ENCODE measurements at places on chromosomes 4 and X.

DNA sequence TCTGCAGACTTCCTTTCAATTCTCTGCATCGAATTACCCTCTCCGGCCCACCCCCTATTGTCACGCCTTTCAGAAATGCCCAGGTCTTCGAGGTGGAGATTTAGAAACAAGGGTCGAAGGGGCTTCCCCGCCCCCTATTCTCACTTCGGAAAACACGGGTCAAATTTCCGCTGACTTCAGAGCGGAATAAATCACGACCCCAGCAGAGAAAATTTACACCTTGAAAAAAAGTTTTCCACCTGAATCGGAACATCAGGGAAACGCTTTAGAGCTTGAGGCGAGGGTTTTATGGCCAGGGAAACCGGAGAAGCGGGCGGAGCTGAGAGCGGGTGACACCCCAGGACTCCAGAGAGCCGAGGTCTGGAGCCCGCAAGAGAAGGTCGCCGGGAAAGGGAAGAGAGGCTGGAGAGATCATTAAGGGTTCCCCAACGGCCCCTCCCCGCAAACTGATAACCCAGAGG, 1.6 kb downstream of the SHISA3 start:
- DNase-seq, result no peak

- no peak for DNase-seq
These were observed 94.9 kb upstream of the SHISA3 start for GRCh38 chr4:42302348-42302747.

DNA sequence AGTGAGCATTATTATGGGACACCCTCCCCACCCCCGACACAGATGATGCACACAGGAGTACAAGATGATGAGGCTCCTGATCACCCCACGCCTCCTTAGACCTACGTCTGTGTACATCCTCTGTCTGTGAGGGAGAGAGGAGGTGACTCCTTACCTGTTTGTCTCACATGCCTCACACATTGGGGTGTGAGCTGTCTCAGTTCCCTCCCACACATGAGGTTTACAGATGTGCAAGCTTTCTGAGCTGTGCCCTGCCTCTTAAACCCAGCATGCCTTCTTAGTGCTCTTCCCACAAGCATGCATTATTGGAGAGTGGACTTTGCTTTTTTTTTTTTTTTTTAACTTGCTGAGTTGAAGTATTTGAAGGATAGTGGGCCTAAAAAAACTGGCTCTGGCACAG, 76.7 kb downstream of the CLCN5 start:
- no peak for DNase-seq

GRCh38 chr4:89531932-89532640, 224.5 kb upstream of the GPRIN3 start:
- no peak for DNase-seq

DNA sequence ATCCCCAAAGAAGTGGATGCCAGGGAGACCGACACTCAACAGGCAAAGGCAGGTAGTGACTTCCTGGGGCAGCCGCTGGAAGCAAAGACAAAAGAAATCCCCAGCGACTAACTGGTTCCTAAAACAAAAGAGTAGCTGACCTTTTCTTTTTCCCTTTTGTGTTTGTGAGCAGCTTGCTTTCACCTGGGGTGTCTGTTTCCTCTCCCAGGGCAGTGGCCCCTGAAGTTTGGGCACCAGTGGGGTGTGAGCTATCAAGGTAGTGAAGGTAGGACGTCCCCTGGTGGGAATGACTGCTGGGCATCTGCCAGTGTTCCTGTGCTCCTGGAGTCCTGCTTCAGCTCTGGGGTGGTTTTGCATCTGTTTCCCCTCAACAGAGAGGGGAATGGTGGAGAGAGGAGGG, 41.6 kb upstream of the STIM2 start:
- DNase-seq, result no peak

- no peak for DNase-seq
These were observed 228.9 kb upstream of the ETNPPL start for GRCh38 chr4:108991551-108992328.

DNA sequence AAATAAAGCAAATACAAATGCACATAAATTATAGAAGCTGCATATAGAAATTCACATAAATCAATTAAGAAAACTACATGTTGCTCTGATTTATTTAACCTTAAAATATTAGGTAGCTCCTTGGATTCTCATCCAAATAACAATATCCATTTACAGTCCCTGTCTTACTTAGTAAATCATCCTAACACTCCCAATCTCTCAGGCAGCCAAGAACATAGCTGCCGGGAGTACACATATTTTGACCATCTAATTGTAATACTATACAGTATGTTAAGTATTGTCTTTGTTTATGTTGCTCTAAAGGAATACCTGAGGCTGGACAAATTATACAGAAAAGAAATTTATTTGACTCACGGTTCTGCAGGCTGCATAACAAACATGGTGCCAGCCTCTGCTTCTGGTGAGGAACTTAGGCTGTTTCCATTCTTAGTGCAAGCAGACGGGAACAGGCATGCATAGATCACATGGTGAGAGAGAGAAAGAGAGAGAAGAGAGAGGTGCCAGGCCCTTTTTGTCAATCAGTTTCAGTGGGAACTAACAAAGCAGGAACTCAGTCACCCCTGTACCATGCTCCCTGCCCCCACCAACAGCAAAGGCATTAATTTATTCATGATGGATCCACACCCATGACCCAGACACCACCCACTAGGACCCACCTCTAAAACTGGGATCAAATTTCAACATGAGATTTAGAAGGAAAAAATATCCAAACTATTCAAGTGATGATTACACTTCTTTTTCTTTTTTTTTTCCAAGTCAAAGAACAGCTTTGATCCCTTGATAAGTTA, 614.8 kb upstream of the TECRL start:
- DNase-seq, result no peak

- DNase-seq, result no peak
These were observed 7.5 kb downstream of the GPR143 start for GRCh38 chrX:9758021-9758638.

GRCh38 chr4:5122114-5122513, 70.8 kb downstream of the STK32B start:
- no peak for DNase-seq

DNA sequence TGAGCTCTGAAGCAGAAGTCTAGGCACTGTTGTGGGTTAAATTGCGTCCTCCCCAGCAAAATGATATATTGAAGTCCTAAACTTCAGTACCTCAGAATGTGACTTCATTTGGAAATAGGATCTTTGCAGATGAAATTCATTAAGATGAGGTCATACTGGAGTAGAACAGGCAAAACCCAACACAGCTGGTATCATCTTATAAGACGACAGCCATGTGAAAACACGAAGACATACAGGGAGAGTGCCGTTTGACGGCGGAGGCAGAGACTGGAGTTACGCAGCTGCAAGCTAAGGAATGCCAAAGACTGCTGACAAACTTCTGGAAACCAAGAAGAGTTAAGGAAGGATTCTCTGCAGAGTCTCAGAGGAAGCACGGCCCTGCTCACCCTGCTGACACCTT, 241.5 kb downstream of the MAML3 start:
- DNase-seq, result no peak

DNA sequence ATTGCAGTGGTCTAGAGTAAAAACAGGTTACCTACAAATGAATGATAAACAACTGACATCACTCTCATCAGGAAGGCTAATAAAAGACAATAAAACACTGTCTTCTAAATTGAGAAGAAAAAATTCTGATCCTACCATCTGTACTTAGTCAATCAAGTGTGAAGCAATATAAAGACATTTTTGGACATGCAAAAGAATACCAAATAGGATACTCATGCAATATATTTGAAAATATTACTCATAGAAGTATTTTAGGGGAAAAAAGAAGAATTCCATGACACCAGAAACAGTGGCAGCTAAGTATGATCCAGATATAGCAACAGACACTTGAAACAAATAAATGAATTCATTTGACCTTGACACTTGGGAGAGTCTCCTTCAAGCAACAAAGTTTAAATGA, 63.8 kb upstream of the FAM120C start:
- DNase-seq, result no peak

- no peak for DNase-seq
These were observed 986 bp downstream of the HDAC6 start for GRCh38 chrX:48802905-48803200.

DNA sequence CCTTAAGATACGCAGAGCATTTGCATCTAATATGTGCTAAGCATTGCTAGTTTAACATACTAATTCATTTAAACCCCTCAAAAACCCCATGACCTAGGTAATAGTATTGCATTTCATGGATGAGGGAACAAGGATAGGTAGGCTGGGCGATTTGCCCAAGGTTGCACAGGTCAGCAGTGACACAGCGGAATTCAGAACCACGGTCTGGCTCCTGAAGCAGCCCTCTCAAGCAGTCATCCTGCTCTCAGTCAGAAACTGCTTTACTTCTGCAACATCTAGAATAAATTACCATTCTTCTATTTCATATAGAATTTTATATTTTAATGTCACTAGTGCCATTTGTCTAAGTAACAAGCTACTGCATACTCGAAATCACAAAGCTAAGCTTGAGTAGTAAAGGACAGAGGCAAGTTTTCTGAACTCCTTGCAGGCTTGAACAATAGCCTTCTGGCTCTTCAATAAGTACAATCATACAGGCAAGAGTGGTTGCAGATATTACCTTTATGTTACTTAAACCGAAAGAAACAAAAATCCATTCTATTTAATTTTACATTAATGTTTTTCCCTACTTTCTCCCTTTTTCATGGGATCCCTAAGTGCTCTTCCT, 555 bp upstream of the SPP1 start:
- DNase-seq, result no peak

GRCh38 chr4:146699910-146700309, 61.2 kb downstream of the POU4F2 start:
- no peak for DNase-seq

DNA sequence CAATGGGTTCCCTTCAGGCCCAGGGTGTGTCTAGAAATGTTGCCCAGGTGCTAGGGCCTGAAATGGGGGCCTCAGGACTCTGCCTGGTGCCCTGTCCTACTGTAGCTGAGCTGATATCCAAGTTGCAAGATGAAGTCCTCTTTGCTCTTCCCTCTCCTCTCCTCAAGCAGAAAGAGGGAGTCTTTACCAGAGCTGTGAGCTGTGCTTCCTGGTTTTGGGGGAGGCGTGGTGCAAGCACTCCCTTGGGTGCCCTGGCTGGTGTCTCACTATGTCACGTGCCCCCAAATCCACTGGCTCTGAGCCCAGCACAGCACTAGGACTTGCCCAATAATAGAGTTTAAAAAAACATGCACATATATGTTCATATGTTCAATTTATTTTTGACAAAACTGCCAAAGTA, 29.3 kb upstream of the CT47A1 start:
- no peak for DNase-seq

DNA sequence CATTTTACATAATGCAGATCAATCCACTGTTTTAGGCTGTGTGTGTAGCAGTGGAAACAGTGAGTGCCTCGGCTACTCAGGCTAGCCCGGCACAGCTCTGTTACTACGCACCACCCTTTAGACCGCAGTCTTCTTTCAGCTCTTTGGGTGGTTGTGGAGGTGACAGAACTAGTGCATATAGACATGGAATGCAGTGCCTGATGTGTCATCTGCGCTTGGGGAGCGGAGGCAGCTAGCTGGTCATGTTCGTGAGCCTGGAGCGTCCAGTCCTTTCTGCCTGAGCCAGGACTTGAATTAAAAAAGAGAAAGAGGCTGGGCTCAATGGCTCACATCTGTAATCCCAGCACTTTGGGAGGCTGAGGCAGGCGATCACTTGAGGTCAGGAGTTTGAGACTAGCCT, 4.8 kb downstream of the TBC1D14 start:
- no peak for DNase-seq

GRCh38 chrX:13646154-13646549, 6.8 kb upstream of the TCEANC start:
- DNase-seq, result no peak

GRCh38 chr4:52694936-52695335, 35.8 kb upstream of the USP46 start:
- no peak for DNase-seq

- no peak for DNase-seq
These were observed 55.9 kb upstream of the HGFAC start for GRCh38 chr4:3385711-3386420.

- DNase-seq, result no peak
These were observed 326.5 kb downstream of the ASMT start for GRCh38 chrX:1941321-1941720.

DNA sequence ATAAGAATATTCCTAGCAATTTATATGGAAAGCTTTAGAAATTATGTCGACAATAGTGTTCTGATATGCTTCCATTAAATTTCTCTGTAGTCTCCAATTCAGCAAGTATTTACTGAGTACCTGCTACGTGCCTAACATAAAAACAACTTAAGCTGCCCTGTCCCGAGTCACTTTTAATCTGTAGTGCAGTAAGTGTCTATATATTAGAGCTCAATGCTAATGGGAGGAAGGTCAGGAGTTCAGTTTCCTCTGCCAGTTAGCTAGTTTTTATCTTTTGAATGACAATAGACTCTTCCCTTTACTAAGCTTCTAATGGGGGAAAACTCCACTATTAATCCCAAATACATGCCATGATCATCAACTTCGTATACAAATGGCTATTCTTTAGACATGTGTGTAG, 118.7 kb upstream of the NAP1L5 start:
- DNase-seq, result no peak

GRCh38 chrX:40912576-40912975, 172.7 kb upstream of the USP9X start:
- no peak for DNase-seq

GRCh38 chrX:128717635-128718578, 665.7 kb upstream of the ACTRT1 start:
- DNase-seq, result no peak

- no peak for DNase-seq
These were observed 19.6 kb upstream of the FRG1 start for GRCh38 chr4:189921058-189921457.

DNA sequence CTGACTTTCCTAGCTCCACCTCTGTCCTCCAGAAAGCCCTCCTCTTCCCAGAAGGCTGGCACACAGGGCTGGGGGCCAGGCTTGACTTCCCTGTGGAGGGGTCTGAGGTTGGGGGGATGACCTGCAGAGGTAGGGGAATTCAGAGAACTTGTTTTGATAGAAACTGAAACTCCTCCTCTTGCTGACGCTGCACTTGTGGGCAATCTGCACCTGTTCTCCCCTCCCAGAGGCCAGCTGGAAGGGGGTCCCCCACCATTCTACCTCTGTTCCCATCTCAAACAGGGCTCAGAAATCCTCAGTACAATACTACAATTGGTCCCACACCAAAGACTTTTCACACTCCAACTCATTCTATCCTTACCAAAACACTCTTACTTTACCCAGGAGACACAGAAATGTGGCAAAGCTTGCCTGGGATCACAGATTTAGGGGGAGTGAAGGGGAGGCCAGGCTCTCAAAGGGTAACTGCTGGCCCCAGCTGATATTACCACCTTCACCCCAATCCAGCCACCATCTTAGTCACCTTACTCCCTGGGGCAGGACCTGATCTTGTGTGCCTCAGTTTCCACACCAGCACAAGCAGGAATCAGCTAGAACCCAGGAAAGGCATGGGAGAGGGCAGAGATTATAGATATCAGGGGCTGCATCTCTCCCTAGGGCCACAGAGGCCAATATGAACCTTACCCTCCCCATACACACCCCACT, 18.5 kb downstream of the OTUD5 start:
- DNase-seq, result no peak

GRCh38 chr4:101128473-101128872, 218.9 kb downstream of the PPP3CA start:
- no peak for DNase-seq

All from thymus (tissue), 14 donors.